ENCODE measurements at places on chromosomes 6 and 20.

DNA sequence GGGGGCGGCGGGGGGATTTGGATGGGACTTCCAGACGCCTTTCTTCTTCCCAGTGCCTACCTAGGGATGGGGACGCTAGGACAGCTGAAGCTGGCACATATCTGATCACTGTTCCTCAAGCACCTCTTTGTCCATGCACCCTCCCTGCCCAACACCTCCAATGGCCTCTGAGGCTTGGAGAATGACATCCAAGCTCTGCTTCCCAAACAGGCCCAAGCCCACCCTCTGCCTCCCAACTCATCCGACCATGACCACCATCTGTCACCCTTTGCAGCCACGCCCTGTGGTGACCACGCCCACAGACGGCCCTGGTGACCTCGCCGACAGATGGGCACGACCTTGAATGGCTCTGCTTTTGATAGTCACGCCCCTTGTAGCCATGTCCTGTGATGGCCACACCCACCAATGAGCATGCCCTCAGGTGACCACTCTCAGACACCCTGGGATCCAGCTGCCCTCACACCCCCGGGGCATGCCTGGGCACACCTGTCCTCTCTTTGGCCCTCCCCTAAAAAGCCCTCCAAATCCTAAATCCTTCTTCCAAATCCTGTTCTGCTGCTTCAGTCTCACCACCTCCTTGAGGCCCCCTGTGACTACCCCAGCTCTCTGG lies 51.0 kb downstream of the SSR1 start:
- DNase-seq: no peak

- DNase-seq: no peak
Observed at GRCh38 chr6:29624520-29624961, 8.4 kb downstream of the GABBR1 start.

DNA sequence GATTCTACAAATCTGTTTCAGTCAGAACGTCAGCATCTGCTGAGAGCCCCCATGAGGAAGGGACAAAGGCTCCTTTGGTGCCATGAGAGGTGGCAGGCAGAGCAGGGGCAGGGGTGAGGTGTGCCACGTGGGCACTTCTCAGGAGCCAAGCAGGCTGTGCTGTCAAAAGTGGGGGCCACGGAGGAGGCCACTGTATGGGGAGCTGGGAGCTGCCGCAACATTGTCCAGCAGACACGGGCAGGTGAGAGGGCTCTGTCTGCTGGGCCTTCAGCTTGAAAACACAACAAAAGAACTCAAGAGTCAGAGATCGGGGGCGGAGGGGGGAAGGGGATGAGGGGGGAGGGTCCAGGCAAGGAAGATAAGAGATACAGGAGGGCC lies 21.6 kb upstream of the FOXP4 start:
- no peak for DNase-seq

DNA sequence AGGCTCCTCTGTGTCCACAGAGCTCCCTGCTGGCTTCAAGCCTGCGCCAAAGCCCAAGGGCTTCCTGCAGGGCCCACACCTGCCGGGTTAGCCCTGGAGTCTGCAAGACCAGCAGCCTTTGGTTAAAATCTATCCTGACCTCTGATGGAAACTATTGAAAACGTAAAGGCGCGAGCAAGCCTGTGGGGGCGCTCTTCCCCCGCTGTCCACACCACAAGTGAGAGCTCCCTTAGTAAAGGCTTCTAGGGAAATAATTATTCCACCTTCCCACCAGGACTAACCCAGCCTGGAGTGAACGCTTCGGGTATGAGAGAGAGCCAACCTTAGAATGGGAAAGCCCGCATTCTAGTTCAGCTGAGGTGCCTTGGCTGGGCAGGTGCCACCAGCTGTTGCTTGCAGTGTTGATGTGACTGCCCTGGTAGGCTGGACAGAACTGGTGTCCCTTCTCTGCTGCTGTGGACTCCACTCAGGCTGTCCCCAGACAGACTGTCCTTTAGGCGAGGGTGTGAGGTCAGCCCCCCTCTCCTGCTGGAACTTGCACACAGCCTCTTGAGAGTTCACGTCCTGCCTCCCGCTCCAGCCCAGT lies 68.7 kb downstream of the SYTL3 start:
- peak; percentile 30 for DNase-seq

DNA sequence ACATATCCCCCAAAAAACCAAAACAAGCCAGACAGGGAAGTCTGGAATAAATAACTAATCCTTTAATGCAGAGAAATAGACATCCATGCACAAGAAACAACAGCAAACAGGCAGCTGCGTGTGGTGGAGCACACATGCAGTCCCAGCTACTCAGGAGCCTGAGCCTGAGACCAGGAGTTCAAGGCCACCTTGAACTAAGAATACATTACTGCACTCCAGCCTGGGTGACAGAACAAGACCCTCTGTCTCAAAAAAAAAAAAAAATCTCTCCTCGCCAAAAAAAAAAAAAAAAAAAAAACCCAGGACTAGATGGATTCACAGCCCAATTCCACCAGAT lies 48.2 kb upstream of the SRSF6 start:
- no peak for DNase-seq

DNA sequence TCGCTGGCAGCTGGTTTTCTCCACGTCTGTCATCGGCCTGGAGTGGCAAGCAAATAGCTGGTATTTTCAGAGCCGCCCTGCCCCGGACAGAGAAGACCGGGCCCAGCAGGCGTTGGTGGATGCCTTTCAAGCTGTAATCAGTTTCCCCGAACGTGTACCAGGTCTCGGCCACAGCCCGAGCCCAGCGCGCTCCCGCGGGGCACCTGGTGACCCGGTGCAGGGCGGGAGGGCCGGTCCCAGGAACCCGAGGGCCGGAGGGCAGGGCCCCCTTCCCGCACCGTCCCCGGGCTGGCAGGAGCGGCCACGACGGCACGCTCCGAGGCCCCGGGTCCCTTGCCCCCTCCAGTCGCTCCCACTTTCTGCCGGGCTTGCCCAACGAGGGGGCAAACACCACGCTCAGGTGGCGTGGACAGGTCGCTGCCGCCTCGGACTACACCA lies 348 bp upstream of the PYGB start:
- DNase-seq: peak; percentile 79

DNA sequence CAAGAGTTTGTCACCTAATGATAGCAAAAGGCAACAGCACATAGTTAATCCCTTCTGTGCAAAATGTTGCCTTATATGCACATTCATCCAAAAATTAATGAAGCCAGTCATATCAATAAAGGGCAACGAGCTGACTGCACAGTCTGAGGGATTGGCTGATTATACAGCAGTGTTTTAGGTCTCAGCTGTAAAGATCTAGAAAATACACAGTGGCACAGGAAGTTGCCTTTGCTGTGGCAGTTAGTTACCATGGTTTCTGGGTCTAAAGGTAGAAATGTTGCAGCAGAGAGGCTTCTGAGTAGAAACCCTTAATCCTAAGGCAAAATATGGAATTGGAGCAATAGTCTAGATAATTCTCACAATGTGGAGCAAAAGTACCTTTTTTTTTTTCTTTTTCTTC lies 89.7 kb downstream of the SMPDL3A start:
- DNase-seq: no peak

DNA sequence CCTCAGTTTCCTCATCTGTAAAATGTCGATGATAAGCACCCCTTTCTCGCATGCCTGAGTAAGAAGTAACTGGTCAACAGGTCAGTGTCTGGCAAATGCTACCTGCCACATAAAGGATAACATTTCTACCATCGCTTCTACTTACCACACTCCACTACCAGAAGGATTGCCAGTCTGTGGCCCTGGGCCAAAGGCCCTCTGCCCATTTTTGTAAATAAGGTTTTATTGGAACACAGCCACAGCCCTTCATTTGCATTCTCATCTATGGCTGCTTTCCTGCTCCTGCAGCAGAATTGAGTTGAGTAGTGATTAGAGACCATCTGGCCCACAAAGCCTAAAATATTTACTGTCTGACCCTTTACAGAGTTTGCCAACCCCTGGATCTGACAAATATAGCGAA lies 121.8 kb downstream of the TOX2 start:
- DNase-seq: no peak

DNA sequence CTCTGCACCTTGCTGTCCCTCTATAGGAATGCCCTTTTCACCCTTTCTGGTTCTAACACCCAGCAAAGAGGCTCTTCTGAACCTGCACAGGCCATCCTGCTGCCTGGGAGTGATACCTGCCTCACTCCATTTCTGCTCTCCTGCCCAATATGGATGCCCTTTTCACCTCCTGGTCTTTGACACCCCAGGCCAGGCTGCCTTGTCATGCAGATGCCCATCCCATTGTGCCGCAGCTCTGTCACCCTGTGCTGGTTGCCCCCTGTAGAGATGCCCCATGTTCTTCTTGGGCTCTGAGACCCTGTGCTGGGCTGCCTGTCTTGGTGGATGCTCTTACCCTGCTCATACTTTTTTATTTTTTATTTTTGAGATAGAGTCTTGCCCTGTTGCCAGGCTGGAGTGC lies 95.3 kb downstream of the CDKAL1 start:
- no peak for DNase-seq

- no peak for DNase-seq
Observed at GRCh38 chr20:56755201-56755600, 126.1 kb downstream of the TFAP2C start.

DNA sequence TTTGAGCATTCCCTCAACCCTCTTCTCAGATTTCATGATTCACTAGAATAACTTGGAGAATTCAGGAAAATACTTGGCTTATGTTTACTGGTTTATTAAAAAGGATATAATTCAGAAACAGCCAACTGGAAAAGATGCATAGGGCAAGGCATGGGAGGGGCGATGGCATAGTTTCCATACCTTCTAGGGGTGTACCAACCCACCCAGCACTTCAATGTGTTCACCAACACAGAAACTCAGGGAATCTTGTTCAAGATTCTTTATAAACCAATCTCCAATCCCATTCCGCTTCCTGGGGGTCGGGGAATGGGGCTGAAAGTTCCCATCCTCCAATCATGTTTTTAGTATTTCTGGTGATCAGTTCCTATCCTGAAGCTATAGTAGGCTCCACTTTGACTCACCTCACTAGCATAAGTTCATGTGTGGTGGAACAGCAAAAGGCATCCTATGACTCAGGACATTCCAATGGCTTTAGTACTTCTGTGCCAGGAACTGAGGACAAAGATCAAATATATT lies 164.4 kb downstream of the SIM1 start:
- no peak for DNase-seq

DNA sequence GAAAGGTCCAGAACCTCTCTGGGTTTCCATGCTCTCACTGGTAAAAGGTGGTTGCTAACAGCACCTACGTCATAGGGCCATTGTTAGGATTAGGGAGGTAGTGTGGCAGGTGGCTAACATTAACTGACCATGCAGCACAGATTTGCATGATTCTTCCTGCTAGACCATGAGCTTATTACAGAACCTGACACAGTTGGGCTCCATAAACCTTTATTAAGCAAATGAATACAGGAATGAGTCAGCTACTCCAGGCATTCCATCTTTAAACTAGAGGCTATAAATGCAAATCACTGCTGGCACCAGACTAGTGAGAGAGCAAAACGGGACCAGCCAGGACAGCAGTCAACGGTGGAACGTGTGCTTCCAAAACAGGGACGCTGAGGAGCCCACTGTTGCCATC lies 440.1 kb downstream of the PTPRT start:
- DNase-seq: no peak

GRCh38 chr6:79947191-79948186 lies at the start of gene ELOVL4:
Gene ELOVL4, minus strand, starts transcription at chr6:79947553. Its CDS starts 274 bp downstream, at chr6:79947279.
- DNase-seq: peak; percentile 95

- DNase-seq: no peak
Observed at GRCh38 chr20:31505903-31506302, 8.3 kb upstream of the HM13 start.
